ENCODE measurements at places on chromosomes 4 and X.

GRCh38 chr4:21517126-21517859, 431.3 kb downstream of the KCNIP4 start:
- DNase-seq: no peak

DNA sequence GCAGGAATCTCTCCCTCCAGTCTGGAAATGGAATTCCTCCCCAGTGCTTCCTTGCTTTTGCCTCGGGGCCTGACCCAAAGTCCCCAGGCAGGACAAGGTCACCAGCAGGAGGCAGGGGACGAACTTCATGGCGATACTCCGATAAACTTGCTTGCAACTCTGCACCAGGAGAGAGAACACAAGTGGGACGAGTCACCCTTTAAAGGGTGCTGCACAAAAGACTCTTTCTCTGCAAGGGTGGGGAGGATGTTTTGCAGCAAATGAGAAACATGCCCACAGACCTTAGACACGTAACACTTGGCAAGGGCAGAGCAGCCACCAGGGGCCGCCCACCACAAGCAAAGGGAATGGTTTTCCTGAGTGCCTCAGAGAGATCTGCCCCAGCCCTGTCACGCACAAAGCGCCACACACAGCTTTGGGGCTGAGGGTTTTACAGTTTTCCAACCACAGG, at the start of gene FGFBP2:
Gene FGFBP2 (minus strand): TSS at position 175 of the 451 bp plus-strand sequence. CDS start 46 bp downstream, at position 129.
- no peak for DNase-seq

DNA sequence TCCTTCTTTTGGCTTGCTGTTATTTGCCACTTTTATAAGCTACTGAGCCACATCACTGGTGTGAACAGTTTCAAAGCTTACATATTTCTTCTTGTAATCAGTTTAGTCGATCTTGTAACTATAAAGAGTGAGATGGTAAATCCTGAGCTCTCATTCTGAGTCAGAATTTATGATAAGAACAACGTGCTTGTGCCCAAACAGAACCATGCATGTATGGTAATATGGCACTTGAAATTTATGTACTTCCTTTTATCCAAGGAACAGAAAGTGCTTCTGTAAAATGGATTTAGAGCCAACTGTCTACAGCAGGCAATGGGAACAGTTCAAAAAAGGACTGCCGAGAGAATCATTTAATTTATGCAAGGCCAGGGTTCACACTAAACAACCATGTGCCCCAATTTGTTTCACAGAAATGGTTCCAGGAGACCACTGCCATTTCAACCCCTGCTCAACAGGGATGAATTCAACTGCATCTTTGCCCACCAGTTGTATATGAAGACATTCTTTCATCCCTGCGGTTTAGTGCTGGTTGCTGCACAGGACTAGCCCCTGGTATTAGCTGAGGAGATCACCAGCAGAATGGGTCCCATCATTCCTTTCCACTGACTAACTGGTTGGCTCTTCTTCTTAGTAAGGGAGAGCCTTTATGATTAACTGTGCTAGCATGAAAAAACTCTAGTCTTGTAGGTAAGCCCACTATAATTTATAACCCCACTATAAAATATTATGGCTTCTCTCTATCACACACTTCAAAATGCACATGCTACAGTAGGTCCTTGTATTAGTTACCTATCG, 162.9 kb upstream of the PGRMC2 start:
- DNase-seq: no peak

DNA sequence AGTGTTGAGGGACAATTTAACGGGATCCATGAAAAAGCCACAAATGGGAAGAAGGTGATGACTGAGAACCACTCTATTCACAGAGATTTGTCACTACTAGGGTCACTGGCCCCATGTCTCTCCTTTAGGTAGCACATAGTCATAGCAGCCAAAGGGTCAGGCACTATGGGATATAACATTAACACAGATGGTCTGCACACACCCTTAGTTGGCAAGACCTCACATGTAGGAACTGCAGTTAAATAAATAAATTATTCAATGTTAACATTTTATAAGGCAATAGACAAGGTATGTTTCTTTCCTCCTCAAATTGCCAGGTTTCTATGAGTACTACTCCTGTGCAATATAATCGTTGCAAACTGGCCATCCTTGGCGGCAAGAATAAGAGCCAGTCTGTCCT, 10.9 kb downstream of the RASGEF1B start:
- DNase-seq: no peak

GRCh38 chr4:74218201-74218600, 60.3 kb downstream of the MTHFD2L start:
- no peak for DNase-seq

DNA sequence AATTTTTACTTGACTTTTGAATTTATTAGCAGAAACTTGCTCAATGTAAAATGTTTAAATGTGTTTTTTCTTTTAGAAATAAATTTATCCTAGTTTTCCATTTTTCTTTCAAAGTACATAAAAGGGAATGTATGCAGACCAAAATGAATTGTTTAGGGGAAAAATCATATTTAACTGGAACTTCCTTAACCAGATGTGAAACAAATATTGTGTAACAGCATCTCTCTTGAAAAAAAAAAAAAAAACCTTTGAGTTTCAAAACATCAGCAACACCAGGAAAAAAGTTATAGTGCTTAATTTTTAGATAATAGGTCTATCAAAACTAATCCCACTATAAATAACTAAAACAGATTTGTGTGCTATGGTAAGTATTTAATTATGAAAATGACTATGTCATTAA, 14.5 kb upstream of the CCNA2 start:
- no peak for DNase-seq

GRCh38 chr4:93444860-93445259, 383.7 kb upstream of the ATOH1 start:
- no peak for DNase-seq

DNA sequence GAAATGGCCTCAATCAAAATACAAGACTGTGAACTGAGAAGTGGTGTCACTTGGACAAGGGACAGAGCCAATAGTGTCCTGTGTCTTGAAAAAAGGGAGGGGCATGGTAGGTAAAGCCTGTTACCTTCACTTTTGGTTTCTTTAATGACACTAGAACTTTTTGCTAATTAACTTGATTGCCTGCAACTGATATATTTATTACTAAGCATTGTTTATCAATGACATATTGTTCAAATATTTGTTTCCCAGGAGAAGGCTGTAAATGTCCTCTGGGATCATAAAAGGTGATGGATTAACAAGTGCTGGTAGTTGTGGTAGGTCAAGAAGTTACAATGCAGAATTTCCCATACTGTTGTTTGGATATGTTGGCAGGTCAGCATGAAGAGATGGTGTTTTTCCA, 93.8 kb upstream of the SCML1 start:
- DNase-seq: no peak

- DNase-seq: no peak
Observed at GRCh38 chrX:41335198-41335957, 1.4 kb downstream of the DDX3X start.

GRCh38 chrX:68550193-68550592, 51.3 kb downstream of the YIPF6 start:
- no peak for DNase-seq

- no peak for DNase-seq
Observed at GRCh38 chrX:151870602-151871001, 42.1 kb upstream of the MAGEA4 start.

DNA sequence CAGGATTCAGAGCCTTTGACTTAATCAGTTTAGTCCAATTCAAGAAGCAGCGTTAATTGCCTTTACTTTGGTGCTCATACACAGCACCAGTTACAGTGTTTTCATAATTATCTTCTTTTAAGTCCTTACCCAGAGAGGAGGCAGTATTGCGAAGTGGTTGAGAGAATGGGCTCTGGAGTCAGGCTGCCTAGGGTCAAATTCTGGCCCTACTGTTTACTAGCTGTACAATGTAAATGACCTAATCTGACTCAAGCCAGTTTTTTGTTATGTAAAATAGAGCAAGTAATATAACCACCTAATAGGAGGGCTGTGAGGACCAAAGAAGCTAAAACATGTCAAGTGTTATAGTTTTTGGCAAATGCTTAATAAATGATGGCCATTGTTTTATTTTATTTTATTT, 27.6 kb downstream of the WDR44 start:
- no peak for DNase-seq

DNA sequence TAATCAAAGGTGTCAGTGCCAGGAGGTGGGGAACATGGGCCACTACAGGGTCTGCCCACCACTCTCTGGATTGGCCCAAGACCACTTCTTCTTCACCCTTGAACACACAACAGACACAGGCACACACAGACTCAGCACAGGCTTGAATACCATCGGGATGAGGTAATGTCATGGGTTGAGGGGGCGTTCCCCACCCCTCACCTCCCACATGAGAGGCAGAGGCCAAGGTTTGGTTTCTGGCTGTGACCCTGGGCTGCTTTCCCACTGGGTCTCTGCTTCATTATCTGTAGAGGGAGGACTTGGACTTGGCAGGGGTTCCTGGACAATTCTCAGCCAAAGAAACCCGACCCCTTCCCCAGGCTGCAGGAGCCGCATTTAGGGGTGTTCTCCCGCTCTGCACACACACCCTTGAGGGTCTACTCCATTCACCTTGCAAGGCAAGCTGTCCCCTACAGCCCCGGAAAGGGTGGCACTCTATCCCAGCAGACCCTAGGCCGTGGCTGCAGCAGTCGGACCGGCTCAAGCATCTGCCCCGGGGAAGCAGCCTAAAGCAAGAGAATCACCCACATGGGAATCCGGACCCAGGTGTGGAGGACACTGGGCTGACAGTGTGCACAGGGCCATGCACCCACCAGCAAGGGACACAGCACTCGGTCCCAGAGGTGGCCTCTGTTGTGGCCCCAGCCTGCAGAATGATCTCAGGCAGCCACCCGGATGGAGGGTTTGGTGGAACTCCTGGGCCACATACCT, 62.4 kb downstream of the TRMT44 start:
- no peak for DNase-seq
